HTR-8/SVneo (cell line): ENCODE measurements at places on chromosomes 2 and 18.

- DNase-seq: no peak
These were observed 114.5 kb downstream of the TTC27 start for GRCh38 chr2:32742376-32742775.

- DNase-seq: no peak
These were observed 129.1 kb upstream of the DNMT3A start for GRCh38 chr2:25470806-25471205.

DNA sequence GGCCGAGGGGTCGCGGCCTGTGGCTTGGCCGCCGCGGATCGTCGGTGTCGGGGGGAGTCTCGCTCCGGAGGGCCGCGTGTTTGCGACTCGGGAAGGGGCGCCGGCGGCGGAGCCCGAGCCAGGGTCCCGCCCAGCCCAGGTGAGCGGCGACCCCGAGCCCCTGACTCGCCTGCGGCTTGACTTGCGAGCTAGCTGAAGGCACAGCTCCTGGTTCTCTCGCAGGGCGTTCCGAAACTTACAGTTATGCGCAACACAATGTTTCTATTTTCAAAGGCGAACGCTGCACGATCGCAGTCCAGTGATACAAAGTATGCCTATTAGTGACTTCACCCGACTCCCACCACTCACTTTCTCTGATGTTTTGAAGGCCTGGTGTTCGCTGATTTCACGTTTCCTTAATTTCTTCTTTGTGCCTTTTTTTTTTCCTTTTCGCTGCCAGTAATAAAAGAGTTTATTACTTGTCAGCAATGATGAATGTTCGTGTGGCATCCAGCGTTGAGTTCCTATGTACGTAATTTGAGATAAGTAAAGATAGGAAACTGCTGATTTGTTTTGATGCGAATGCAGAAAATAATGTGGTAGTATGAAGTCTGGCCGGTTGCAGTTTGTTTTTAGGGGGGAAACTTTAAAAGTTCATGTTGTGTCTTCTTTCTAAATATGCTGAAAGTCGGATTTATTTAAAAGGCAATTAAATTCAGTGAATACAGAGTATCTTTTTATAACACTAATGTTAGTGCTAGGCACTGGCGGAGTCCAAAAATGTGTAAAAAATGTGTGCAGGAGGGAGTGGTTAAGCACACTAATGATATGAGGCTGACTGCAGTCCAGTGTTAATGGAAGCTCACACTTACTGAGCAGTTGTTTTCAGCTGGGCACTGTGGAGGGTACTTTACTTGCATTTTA lies 706 bp downstream of the UBXN2A start:
- peak; percentile 47 for DNase-seq

GRCh38 chr2:108918941-108919341 lies 70.1 kb downstream of the EDAR start:
- DNase-seq: no peak

GRCh38 chr2:175957845-175958244 lies 44.2 kb downstream of the LNPK start:
- DNase-seq: no peak
